ENCODE measurements at places on chromosomes 5 and 9.

DNA sequence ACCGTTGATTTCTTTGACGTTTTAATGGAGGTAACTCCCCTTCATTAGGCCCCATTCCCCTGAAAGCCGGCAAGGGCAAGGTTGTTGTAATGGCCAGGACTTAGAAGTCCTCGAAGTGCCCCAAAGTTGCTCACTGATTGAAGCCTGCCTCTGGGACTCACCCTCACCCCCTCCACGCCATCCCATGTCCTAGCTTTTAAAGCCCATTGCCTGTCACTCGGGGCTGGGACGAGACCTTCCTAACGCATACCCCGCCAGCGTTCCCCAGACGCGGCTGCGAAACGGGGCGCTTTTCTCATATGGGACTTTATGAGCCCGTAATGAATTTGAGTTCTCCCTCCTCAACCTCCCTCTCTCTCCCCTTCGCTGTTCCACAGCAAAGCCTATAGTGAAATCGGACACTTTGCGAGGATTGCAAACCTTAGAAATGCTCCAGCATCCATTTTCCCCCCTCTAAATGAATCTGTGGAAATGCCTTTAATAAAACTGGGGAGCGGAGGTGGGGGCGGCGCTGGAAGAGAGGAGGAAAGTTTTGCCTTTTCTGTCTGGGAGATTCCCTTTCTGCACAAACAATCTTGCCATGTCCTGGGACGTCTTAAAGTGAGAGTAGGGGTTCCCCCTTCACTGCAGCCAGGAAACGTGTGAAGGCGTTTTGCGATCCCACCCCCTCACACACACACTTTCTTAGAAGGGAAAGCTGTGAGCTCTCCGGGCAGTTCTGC, 1.5 kb downstream of the PAPPA start:
- peak; percentile 47 for DNase-seq

- DNase-seq, result no peak
These were observed 84.7 kb downstream of the CSNK1A1 start for GRCh38 chr5:149466457-149466972.

- DNase-seq, result no peak
These were observed 16.2 kb downstream of the SLC1A1 start for GRCh38 chr9:4506490-4506889.

DNA sequence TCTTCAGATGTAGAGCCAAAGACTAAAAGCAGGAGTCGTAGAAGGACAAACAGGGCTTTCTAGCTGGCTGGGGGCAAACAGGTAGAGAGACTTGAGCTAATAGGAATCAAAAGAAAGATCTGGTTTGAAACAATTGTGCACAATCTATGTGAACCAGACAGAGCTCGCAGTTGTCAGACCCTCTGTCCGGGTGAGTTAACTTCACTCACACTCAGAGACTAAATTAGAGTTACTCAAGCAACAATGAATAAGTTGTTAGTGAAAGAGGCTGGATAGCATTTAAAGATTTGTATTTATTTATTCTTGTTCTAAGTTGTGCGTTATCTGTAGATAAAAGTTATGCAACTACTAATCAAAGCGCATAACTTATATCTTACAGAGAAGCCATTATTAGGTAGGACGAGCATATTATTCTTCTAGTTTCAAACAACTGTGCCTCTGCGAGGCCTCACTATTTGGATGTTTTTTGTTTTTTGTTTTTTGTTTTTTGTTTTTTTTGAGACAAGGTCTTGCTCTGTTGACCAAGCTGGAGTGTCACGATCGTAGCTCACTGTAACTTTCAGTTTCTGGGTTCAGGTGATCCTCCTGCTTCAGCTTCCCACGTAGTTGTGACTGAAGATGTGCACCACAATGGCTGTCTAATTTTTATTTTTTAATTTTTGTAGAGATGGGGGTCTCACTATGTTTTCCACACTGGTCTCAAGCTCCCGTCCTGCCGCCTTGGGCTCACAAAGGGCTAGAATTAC, 13.2 kb upstream of the LNPEP start:
- no peak for DNase-seq

- DNase-seq, result no peak
These were observed 219.9 kb upstream of the IRX1 start for GRCh38 chr5:3375586-3376311.

DNA sequence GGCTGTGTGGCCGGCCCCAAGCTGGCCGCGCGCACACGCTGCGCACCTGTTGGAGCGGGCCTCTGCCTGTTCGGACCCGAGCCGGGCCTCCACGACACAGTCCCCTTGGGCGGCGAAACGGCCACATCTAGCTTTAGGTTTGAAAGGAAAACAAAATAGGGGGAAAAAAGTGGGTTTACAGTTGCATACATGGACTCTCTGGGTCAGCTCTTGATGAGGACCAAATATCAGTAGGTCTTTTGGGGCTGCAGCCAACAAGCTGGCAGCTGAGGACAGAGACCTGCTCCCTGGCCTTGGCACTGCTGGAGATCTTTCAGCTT, 20.7 kb downstream of the IGIP start:
- DNase-seq, result no peak

DNA sequence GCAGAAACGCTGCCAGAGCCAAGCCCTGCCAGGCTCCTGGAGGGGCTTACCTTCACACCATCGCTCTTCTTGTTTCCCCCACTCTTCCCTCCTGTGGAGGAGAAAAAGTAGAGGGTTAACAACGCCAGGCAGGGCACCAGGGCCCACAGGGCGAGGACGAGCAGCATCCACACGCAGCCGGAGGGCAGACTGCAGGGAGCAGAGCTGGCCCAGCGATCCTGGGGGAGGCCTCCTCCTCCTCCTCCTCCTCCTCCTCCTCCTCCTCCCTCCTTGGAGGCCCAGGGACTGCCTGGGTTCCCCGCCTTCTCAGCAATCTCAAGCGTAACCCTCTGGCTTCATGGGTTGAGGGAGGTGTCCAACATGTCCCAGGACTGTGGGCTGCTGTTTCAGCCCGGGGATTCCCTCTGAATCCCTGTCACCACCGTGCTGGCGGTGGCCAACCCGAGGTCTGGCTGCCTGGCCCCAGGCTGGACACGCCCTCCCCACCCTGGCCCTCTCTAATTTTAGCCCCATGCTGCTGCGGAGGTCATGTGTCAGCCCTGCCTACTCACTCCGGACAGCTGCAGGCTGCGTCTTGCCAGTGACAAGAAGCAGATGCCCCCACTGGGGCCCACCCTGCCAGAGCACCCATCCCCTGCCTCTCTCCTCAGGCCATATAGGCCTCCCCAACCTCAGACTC, 44.3 kb downstream of the CAMK2A start:
- no peak for DNase-seq

DNA sequence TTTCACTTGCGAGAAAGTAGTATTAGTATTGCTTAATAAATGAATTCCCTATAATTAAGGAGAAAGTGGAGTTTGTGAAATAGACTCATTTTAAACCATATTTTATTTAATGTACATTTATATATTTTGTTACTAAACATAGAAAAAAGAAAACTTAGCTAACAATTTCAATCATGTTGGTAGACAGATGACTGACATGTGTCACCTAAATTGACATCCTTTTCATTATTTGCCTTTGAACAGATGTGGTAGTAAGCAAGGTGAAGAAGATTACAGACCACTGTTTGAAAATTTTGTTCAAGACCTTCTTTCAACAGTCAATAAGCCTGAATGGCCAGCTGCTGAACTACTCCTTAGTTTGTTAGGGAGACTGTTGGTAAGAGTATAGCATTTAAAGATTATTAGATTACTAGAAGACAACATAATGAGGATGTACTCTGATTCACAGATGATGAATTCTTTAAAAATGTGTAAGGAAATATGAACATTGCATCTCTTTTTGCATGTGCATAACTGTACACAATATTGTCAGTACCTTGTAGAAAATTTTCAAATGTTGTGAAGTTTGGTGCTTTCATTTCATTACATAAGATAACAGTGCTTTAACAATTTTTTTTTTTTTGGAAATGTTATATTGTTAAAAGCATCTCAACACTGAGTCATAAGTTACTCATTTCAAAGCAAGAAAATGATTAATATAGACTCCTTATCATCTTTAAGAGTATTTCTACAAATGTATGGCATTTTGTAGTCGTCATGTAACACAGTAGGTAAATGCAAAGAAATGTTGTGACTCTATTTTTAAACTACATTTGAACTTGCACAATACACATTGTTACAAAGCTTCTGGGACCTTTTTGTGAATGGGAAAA, 139.5 kb downstream of the NIPBL start:
- DNase-seq, result no peak

- no peak for DNase-seq
These were observed 9.1 kb upstream of the TRIO start for GRCh38 chr5:14134083-14134482.

DNA sequence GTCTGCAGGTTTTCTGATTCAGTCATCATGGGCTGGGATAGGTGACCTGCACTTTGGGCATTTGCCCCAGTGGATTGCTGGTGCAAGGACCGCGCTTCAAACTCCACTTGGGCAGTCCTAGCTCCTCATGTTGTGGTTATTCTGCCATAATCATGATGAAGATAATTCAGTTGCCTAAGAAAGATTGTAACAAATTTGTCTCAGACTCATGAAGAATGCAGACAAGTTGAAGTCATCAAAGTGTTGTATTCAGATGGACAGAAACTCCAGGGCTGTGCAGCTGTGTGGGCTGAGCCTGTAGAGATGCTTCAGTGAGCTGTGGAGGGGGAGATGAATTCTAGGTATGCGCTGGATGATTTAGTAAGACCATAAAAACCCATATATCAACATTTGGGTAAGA, 38.5 kb downstream of the TARS1 start:
- no peak for DNase-seq

- DNase-seq, result no peak
These were observed 116.2 kb downstream of the MAN2A1 start for GRCh38 chr5:109805883-109806282.

- DNase-seq, result no peak
These were observed 290.0 kb upstream of the PIK3R1 start for GRCh38 chr5:67925511-67925910.

GRCh38 chr9:3585606-3586005, 59.8 kb upstream of the RFX3 start:
- no peak for DNase-seq

DNA sequence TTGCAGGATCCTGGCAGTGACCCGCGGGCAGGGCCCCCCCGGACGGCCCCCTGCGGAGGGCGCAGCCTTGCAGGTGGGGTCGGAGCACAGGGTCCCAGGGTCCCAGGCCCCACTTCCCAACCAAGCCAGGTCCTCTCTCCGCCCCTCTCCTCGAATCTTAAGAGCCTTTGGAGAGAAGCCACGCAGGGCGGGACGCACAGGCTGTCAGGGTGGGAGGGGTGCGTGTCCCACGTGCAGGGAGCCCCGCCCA, 18.4 kb upstream of the EGFL7 start:
- no peak for DNase-seq

DNA sequence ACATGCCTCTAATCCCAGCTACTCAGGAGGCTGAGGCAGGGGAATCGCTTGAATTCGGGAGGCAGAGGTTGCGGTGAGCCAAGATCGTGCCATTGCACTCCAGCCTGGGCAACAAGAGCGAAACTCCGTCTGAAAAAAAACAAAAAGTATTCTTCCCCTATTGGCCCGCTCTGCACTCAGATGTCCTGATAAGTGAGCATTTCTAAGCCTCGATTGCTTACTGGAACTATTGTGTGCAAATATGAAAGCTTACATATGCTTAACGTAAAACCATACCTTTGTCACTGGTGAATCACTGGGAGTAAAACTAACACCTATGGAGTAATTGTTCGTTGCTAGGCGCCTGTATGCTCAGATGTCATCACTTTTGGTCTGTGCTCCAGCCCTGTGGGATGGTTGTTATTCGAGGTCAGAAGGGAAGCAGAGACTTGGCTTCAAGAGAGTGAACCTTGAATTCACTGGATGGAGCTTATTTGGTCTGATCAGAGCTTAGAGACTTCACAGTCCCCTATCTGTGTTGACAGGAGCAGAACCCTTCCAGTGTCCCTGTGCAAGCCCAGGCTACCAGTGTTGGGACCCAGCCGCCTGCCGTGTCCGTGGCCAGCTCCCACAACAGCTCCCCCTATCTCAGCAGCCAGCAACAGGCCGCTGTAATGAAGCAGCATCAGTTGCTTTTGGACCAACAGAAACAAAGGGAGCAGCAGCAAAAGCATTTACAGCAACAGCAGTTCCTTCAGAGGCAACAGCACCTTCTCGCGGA, 25.3 kb upstream of the LTC4S start:
- no peak for DNase-seq

- no peak for DNase-seq
These were observed 6.3 kb upstream of the RLN2 start for GRCh38 chr9:5310851-5311250.

- no peak for DNase-seq
These were observed 91.1 kb upstream of the TBCA start for GRCh38 chr5:77867194-77867691.

GRCh38 chr5:118126159-118126558, 862.2 kb downstream of the DTWD2 start:
- DNase-seq, result peak; percentile 22

GRCh38 chr9:35646153-35646532, 4.6 kb downstream of the SIT1 start:
- no peak for DNase-seq

DNA sequence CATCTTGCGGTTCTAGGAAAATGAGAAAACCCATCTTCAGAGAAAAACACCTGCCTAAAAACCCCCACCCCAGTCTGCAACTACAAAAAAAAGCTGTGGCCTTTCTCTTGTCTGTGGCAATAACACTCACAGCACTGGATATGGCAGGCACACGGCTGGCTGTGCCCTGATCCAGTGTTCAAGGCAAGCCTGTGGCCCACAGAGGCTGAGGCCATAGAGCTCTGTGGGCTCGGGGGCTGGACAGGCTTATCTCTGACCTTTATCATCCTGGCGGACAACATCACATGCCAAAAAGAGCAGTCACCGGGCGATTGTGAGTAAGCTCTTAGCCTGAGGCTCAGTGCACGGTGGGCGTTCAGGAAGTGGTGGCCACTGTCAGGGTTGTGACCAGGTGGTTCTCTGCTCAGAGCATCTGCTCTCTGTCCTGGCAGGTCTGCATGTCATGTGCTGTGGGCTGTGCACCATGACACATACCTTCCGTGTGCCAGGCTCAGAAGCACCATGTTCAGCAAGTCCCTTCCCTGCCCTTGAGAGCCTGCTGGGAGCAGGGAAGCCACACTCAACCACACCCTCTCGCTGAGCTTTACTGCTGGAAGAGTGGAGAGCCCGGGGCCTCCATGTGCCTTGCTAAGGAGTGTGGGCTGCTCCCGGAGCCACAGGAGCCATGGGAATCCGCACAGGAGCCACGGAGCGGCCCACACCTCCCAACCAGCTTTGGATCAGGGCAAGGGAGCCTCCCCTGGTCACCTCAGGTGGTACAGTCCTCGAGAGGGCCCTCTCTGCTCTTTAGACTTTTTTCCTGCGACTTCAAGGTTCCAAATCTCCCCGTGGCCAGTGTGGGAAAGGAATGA, 34.6 kb upstream of the WDR38 start:
- DNase-seq, result no peak

DNA sequence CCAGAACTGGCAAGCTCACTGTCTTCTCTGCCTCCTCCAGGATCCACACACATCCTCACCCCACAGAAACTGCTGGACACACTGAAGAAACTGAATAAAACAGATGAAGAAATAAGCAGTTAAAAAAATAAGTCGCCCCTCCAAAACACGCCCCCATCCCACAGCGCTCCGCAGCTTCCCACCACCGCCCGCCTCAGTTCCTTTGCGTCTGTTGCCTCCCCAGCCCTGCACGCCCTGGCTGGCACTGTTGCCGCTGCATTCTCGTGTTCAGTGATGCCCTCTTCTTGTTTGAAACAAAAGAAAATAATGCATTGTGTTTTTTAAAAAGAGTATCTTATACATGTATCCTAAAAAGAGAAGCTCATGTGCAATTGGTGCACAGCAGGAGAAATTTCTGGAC, 16.1 kb upstream of the CFAP157 start:
- no peak for DNase-seq

All from fibroblast of skin of left quadriceps (primary cell).